ENCODE measurements at places on chromosomes 5 and 9. TPM values are rescaled to one million over a fixed set of nuclear protein-coding genes. Genes with fewer than 3 reads are reported as not detected.
A peak's percentile ranks its signal among the peaks of the same experiment; 100 is the strongest.

The IL13 gene
- not detected for total RNA-seq

DNA sequence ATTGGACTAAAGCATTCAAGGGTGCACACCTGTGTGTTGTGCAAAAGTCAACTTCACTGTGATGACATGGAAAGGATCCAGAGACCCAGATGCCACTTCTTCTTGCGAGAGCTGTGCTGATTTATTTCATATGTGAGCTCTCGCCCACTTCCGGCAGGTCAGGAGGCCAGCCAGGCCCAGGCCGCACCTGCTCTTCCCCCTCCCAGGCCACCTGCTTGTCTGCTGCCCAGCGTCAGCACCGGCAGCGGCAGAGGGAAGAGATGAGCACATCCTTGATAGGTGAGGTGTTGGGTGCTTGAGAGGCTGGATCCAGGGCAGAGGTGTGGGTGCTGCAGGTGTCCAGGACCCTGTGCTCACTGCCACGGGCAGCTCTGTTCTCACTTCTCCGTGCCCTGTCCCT, 242.9 kb downstream of the FANCC start:
- DNase-seq, result no peak
- H3K27me3 ChIP-seq, result no peaks in the 10 kb centered on the region
- no peak overlapping the region for H3K4me3 ChIP-seq
- no peak overlapping the region for H3K27ac ChIP-seq

The IGIP gene
- total RNA-seq, result 2.2 TPM

GRCh38 chr9:114203410-114204140, 48.2 kb downstream of the COL27A1 start:
- no peaks in the 10 kb centered on the region for H3K36me3 ChIP-seq
- no peaks in the 10 kb centered on the region for H3K27me3 ChIP-seq
- H3K4me3 ChIP-seq, result no peak overlapping the region
- no peak overlapping the region for H3K27ac ChIP-seq
- no peak for DNase-seq
- no peaks in the 10 kb centered on the region for H3K4me1 ChIP-seq

The PCAT7 gene
- not detected for total RNA-seq

The AQP7 gene
- total RNA-seq, result not detected

The LCN15 gene
- not detected for total RNA-seq

DNA sequence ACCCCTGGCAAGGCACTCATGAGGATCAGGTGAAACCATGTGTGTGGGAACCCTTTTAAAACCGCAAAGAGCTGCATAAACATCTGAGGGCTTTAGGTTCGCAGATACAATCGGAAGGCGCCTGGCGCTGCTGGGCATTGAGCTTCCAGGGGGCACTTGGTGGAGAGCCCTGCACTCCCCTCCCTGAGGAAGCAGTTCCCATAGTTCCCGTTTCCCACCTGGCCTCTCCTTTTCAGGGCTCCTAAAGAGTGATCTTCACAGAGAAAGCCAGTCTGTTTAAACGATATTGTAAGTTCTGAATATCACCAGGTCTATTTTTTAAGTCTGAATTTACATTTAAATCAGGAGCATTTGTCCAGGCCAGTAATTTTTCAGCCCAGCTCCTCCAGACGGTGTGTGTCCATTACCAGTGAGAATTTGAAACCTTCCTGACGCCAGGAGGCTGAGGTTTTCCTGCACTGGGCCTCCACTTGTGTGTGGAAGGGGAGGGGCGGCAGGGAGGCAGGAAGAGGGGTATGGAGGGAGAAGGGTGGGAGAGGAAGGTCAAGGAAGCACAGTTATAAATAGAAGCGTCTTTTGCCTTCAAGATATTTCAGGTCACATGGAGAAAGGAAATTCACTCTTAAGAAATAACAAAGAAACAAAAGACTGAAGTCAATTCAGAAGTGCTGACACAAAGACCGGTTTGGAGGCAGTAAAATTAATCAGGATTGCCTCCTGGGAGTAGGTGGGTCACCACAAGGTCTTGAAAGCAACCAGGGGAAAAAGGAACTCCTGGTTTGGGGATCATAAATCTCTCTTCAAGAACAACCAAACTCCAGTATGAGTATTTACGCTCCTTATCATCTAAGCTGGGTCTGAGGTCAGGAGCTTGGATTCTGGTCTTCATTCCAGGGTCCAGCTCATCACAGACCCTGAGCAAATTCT, 14.3 kb upstream of the MGAT1 start:
- no peak overlapping the region for H3K27ac ChIP-seq
- DNase-seq, result peak; percentile 59
- H3K36me3 ChIP-seq, result no peaks in the 10 kb centered on the region
- H3K4me1 ChIP-seq, result peaks cover 16% of the 10 kb centered on the region
- no peaks in the 10 kb centered on the region for H3K27me3 ChIP-seq

DNA sequence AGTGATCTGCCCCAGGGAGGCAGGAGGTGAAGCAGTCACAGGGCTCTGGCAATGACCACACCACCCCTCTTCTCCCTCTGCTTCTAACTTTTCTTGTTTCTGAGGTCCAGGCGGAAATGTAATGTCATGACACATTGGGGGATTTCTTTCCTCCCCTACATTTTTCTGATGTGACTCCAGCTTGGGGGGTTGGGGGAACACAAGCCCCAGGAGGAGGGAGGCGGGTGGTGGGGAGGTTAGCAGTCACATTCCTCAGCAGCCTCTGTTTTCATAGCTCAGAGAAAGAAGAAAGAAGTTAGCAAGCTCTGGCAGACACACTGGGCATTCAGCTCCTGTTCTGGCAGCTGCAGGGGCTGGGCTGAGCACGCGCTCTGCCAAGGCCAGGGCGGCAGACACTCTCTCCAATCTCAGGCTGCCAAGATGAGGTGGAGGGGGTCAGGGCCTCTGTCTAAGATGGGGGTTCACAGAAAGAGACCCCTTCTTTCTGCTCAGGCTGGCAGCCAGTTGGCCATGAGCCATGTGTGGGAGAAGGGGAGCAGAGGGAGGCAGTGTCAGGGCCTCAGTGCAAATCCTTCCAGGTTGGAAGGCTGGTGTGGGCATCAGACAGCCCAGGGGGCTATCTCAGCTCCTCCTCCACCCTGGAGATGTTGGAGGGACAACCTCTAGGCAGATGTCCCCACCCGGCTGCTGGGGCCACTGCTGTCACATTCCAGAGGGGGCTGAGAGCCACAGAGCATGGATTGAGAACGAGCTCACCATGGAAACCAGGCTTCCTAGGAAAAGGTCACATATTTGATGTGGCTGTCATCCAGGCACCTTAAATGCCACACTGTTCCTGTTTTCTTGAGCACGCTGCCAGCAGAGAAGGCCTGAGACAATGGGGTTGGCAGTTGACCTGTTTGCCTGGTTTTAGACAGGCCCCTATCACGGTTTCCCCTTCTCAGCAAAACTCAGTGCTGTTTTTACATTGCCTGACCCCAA, 20.1 kb upstream of the PFDN1 start:
- H3K4me3 ChIP-seq, result no peak overlapping the region
- H3K27me3 ChIP-seq, result no peaks in the 10 kb centered on the region
- no peak overlapping the region for H3K27ac ChIP-seq
- H3K36me3 ChIP-seq, result no peaks in the 10 kb centered on the region
- peaks cover 10% of the 10 kb centered on the region for H3K4me1 ChIP-seq

GRCh38 chr5:9544056-9544455, 1.8 kb downstream of the SEMA5A start:
- peaks cover 11% of the 10 kb centered on the region for H3K27me3 ChIP-seq
- DNase-seq, result no peak
- H3K4me3 ChIP-seq, result no peak overlapping the region
- H3K36me3 ChIP-seq, result no peaks in the 10 kb centered on the region
- no peak overlapping the region for H3K27ac ChIP-seq

DNA sequence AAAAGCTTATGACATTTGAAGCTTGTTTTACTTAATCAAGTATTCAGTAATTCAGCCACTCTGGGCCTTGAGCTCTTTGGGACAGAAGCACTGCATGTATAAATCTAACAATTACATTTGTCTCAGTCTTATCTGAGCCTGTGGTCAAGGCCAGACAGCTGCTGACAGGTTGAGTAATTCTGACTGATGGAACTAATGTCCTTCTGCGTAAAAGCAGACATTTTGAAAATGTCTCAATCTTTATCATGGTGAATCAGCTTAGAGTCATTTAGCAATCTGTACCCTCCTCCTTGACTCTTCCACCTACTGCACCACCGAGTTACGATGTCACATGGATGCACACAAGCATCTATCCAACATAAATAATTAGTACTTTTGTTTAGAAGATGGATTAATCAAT, 400.0 kb downstream of the ARRDC3 start:
- H3K27ac ChIP-seq, result no peak overlapping the region
- no peaks in the 10 kb centered on the region for H3K4me1 ChIP-seq
- no peak overlapping the region for H3K4me3 ChIP-seq
- H3K36me3 ChIP-seq, result no peaks in the 10 kb centered on the region
- H3K27me3 ChIP-seq, result no peaks in the 10 kb centered on the region
- no peak for DNase-seq

DNA sequence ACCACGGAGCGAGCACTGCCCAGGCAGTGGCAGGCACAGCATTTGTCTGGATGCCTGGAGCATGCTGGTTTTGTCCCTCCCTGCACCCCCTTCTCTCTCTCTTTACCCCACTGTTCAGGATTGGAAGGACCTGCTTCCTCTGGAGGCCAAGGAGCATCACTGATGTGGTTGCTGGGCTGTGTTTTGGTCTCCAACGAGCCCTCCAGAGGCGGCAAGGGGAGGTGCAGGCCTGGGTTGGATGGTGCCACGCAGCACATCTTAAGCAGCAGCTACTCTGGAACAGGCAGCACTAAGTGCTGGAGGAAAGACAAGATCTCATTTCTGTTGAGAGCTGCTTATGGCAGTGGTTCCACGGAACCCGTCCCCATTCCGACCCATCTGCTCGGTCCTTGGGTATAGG, 139.6 kb downstream of the CMYA5 start:
- H3K4me1 ChIP-seq, result no peaks in the 10 kb centered on the region
- H3K27ac ChIP-seq, result no peak overlapping the region
- no peaks in the 10 kb centered on the region for H3K36me3 ChIP-seq
- no peak for DNase-seq
- no peak overlapping the region for H3K4me3 ChIP-seq
- H3K27me3 ChIP-seq, result peaks cover 4% of the 10 kb centered on the region

DNA sequence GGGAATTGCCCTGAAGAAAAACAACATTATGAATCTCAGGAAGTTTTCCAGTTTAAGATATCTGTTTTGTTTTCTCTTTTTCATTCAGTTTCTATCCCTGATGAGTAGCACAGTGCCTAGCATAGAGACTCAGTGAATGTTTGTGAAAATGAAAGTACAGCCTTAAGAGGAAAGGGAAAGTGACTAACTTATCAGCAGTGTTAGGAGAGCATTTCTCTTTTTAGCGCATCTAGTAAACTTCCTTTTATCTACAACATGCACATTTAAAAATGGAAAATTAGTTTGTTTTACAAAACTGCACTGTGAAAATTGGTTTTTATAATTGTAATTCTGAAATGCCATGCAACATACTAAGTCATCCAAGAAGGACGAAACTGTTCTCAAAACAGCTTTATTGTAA, 110.8 kb downstream of the SMARCA2 start:
- peak; percentile 21 for DNase-seq
- H3K27me3 ChIP-seq, result no peaks in the 10 kb centered on the region
- H3K27ac ChIP-seq, result no peak overlapping the region
- H3K4me3 ChIP-seq, result no peak overlapping the region
- H3K4me1 ChIP-seq, result peaks cover 10% of the 10 kb centered on the region

DNA sequence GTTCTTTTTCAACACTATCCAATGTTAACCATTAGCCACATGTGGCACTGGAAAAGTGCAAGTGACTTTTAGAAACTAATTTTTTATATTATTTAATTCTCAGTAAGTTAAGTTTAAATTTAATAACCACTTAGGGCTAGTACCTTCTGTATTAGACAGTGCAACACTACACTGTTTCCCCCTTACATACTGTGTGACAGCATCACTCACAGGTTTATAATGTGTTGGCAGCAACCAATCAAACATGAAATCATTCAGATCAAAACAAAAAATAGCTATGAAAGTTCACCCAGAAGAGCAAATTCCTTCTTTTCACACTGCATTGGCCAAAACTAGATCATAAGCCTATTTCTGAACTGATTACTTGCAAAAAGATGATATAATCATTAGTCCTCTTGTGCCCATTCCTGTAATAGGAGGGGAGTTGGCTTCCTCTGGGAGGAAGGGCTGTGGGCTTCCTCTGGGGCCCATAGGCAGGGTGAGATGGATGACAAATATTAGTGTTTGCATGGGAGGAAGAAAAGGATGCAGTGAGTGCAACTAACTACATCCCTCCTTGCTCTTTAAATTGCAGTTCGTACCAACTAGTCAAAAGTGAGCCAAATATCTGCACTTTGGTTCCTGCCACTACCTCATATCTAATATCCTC, 708.1 kb upstream of the RGMB start:
- H3K27me3 ChIP-seq, result no peaks in the 10 kb centered on the region
- DNase-seq, result no peak
- no peak overlapping the region for H3K4me3 ChIP-seq
- no peak overlapping the region for H3K27ac ChIP-seq
- H3K36me3 ChIP-seq, result no peaks in the 10 kb centered on the region
- H3K4me1 ChIP-seq, result no peaks in the 10 kb centered on the region

DNA sequence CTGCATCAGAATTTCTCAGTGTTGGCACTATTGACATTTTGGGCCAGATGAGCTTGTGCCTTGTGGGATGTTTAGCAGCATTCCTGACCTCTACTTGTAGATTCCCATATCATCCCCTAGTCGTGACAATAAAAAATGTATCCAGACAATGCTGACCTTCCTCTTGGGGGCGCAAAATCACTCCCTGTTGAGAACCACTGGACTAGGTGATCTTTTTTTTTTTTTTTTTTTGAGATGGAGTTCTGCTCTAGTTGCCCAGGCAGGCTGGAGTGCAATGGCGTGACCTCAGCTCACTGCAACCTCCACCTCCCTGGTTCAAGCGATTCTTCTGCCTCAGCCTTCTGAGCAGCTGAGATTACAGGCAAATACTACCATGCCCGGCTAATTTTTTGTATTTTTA, 22.6 kb downstream of the STXBP1 start:
- no peak overlapping the region for H3K4me3 ChIP-seq
- H3K4me1 ChIP-seq, result no peaks in the 10 kb centered on the region
- no peak overlapping the region for H3K27ac ChIP-seq
- DNase-seq, result no peak
- no peaks in the 10 kb centered on the region for H3K36me3 ChIP-seq
- H3K27me3 ChIP-seq, result no peaks in the 10 kb centered on the region

The INSL4 gene
- total RNA-seq, result not detected

DNA sequence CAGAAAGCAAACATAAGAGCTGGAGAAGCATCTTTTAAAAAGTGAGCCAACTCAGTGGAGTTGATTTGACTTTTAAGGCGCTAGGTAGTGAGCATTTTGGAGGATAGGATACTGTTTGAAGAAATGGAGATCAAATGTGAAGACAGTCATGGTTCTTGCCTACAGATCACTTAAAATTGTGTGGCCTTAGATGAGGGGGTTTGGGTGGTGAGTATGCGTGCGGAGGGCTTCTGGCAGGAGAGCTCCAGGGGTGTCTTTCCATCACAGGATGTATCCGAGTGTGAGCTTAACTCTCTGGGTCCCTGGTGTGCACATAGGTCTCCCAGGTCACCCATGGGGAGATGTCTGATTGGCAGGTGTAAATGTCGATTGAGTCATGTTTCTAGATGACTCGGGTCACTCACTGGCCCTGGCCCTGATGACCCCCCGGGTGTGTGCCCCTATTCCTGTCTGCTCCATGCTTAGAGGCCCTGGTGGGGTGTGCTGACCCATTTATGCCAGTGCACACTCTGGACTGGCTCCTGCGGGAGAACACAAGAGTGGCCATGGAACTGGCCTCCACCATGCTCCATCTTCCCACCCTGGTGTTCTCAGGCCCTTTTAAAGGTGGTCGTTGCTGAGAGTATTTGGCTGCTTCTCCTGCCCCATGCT, 274.4 kb downstream of the FSTL4 start:
- no peak overlapping the region for H3K4me3 ChIP-seq
- no peaks in the 10 kb centered on the region for H3K36me3 ChIP-seq
- no peaks in the 10 kb centered on the region for H3K4me1 ChIP-seq
- no peak overlapping the region for H3K27ac ChIP-seq
- DNase-seq, result no peak

The IFNA2 gene
- total RNA-seq, result not detected
